Right hindlimb (tissue), 1 donor: ENCODE measurements at places on chromosomes 6 and 20.

GRCh38 chr20:9939231-9939630, 95.6 kb upstream of the ANKEF1 start:
- no peak for DNase-seq

GRCh38 chr6:117034547-117034946, 157.5 kb downstream of the RFX6 start:
- DNase-seq = no peak

GRCh38 chr6:135014353-135014832, 40.2 kb downstream of the HBS1L start:
- DNase-seq = no peak

DNA sequence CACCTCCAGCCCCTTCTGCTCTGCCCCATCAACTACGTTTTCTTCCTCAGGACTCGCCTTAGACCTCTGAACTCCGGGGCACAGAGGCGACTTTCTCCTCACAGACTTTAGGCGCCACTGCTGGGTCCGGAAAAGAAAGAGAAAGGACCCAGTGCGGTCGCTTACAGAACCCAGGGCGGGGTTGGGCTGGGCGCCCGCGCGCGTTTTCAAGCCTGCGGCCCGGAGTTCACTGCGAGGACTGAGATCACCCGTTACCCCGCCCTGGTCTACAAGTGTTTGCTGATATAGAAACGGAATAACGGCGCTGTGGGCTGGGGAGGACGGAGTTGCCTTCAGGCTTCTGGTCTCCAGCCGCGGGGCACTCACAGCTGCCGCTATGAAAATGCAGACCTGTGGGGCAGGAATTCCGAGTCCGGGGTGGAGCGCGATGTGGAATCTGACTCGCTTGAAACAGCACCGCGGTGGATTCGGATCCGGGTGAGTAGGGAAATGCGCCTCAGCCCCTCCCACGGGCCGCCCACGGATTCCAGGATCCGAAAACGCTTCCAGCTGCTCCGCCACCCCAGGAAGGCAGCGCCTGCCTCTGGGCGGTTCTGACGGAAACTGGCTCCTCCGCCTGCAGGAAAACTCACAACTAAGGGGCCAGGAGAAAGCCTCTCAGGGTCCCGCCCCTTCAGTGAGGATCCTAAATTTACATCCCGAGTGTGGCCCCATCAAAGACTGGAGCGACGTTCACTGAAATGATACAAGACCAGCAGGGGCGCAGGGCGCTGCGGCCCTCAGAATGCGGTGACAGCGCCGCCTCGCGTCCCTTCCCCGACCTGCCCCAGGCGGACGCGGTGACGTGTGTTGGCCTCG, 29.4 kb downstream of the HLA-F start:
- DNase-seq = peak; percentile 91

DNA sequence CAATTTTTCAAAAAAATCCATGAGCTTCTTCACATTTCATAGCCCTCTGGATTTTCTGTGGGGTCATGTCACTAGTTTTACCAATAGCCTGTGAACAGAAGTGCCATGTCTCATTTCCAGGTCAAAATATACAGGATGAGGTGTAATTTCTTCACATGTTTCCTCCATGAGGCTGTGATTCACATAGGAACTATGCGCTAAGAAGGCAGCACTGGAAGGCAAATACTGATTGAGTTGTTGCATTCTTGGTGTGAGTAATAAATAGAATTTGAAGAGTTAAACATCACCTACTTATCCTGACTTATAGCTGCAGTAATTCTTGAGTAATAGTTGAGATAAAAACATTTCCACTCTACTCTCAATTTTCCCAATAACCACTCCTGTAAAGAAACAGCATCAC, 442.3 kb downstream of the HAO1 start:
- no peak for DNase-seq

DNA sequence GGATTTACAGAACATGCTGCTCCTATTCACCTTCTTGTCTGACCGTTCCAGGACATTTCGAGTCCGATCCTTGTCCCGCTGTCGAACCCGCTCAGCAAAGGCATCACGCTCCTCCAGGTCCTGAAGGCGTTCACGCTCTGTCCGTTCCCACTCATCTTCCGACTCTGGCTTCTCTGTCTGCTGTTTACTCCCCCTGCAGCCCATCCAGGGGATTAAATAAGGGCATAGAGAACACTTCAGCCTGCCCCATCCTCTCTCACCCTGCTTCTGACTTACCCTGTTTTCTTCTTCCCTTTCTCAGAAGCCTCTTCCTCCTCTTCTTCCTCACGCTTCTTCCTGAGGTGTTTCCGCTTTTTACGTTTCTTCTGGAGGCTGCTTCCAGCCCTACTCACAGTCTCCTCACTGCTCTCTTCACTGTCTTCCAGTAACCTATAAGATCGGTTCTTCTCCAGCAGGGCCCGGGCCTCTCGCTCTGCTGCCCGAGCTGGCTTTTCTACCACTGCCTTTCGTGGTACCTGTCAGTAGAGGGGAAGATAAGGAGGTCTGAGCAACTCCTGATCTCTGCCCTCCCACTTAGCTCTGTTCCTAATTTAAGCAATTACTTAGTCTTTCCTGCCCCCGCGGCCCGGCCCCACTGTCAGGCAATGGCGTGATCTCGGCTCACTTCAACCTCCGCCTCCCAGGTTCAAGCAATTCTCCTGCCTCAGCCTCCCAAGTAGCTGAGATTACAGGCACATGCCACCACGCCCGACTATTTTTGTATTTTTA, 1.9 kb downstream of the DHX16 start:
- DNase-seq = no peak

DNA sequence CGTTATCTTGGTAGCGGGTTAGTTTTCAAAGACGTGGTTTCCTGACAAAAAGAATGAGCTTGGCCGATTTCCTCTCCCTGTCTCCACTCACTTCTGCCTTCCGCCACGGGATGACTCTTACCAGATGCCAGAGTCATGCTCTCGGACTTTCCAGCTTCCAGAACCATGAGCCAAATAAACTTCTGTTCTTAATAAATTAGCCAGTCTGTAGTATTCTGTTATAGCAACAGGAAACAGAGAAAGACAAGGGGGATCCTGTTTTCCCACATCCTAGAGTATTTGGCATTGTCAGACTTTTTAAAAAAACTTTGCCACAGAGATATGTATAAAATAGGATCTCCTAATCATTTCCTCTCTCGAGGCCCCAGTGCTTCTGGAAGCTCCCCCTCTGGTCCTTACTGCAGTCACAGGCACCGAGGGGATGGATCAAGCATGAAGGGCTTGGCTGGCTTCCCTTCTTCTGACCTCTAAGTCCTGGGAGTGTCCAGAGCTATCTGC, 84.9 kb upstream of the NAA20 start:
- peak; percentile 69 for DNase-seq

GRCh38 chr20:41862476-41862875, 244.3 kb upstream of the CHD6 start:
- no peak for DNase-seq

DNA sequence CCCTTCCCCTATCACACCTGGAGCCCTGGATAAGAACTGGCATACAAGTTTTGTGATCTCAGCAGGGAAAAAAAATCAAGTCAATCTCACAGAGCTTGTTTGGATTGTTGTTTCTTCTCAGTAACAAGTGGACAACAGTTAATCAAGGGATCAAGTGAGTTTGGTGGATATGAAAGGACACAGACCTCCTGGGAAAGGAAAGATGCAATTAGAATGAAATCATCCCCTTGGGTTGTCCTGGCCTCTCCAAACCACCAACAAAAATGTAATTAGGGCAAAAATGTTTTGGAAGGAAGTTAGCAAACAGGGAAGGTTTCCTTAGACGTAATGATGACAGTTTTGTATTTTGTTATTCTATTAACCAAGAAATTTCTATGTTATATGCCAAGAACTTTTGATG, 99.1 kb upstream of the PRDM1 start:
- DNase-seq = no peak

- no peak for DNase-seq
Measured at GRCh38 chr6:133752129-133752528, 136.8 kb upstream of the TCF21 start.

DNA sequence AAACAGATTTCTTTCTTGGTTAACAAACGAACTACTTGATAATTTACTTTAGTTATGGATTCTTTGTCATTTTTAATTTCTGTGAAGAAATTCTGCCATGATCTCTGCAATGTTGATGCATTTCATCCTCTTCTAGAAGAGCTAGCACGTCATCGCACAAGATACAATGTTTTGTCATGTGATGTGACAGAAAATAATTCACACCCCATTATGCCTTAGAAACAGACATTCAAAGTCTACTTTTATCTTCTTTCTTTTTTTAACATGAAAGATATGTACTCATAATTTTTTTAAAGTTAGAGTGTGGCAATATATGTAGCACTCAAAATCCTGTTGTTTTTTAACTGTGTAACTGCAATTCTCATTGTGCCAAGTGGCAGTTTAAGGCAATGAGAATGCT, 39.6 kb upstream of the NELFCD start:
- no peak for DNase-seq

DNA sequence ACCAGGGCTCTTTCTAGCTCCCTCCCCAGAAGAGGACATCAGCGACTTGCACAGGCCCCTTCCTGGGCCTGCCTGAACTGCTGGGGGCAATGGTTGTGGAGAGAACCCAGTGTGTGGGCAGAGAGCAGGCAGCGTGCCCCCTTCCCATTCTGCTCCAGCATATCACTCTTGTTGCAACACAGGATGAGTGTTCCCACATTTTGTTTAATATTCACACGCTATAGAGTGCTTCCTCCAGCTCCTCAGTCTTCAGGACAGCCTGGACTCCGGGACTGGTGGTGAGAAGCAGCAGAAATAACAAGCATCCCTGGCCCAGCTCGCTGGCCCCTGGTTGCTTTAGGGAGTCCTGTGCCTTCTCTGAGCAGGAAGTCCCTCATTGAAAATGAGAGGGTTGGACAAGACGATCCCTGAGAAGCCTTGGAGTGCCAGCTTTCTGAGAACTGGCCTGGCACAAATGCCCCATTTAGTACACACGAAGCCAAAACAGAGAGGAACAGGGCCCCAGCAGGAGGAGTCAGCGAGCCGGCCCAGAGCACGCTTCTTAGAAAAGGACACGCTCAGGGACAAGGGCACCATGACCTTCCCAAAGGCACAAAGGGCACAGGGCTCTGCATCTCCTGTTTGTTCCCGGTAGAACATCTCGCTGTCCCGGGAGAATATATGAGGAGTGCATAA, 84.2 kb upstream of the FOXC1 start:
- DNase-seq = no peak

DNA sequence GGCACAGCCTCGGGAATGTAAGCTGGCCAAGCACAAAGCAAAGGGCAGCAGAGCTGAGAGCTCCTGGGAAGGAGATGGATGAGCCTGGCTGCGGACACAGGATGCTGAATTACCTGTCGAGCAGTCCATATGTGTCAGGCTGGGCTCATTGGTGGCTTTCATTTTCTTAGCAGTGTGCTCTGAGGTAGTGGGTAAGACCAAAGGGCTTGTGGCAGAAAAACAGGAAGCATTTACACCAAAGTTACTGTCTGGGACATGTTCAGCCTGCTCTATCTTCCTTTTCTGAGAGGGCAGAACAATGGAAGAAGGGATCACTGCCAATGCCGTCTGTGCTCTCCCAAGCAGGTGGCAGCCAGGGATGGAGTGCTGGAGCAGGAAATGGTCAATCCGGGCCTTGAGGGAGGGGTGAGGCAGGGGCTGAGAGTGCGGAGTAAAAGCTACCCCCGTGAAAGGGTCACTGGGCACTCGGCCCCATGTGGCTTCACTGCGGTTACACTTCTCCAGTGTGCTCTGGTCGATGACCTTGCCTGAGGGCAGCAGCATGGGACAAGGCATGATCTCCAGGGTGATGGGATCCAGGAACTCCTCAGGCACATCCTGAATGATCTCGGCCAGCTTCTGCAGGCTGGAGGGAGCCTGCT, 36.9 kb upstream of the AVP start:
- DNase-seq = no peak

DNA sequence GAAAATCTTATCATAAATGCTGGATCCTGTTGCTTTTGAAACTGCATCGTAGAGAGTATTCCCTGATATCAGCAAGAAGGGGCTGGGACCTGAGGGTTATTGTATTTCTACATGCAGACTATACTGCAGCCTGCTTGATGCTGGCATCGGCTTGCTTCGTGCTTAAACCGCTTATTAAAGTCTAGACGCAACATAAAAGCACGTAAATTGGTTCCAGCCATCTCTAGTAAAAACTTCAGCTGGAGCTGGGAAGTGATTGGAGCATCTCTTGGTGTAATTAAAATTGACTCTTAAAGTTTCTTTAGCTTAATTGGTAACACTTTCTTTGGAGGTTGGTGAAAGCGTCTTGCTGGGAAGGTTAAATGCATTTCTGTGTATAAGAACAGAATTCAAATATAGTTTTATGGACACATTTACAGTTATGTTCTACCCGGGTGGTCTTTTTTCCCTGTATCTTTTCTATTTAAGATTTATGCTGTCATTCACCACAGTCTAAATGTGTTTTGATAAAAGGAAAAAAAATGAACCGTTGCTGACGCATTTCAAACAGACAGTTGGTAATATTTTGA, 139.0 kb upstream of the JAG1 start:
- no peak for DNase-seq

GRCh38 chr6:15076565-15076964, 169.3 kb upstream of the JARID2 start:
- no peak for DNase-seq

- DNase-seq = no peak
Measured at GRCh38 chr6:138643210-138643609, 130.4 kb upstream of the CCDC28A start.

DNA sequence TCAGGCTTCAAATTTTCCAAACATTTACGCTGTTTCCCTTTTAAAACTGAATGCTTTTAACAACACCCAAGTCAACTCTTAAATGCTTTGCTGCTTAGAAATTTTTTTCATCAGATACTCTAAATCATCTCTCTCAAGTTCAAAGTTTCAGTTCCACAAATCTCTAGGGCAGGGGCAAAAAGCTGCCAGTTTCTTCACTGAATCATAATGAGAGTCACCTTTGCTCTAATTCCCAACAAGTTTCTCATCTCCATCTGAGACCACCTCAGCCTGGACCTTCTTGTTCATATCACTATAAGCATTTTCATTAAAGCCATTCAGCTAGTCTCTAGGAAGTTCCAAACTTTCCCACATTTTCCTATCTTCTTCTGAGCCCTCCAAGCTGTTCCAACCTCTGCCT, 69.1 kb downstream of the RNF217 start:
- no peak for DNase-seq

DNA sequence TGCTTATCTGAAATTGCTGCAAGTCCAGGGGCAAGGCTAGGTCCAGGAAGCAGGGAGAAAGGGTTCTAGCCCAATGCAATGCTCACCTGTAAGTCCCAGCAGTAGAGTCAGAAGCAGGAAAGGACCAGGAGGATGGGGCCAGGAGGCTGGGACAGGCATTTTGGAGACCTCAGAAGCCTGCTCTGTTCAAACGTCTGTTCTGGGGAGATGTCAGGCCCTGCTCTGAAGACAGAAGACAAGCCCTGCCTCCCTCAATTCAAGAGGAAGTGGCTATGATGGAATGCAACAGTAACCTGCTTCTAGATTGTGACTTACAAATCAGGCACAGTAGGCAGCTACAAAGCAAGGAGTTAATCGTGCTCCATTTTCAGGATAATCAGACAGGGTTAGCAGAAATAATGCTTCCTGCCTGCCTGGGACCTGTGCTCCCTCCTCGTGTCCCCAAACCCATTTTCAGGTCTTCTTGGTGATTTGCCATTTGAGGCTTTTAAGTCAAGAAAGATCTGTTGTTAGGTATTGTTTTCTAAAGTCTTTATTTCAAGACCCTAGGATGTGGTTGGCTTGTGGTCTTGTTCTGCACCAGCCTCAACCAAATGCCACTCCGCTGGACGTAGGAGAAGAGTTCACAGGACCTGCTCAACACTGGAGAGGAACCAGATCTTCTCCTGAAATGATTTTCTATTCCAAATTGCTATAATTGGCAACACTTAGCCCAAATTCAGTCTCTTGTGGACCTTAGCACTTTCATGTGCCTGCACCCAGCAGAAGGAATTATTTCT, at the start of gene SIRPG:
TSS of gene SIRPG (minus strand) at position 224 of the 779 bp plus-strand sequence. CDS start at position 159, 65 bp downstream.
- DNase-seq = no peak
